ENCODE measurements at places on chromosomes 1 and 21.

DNA sequence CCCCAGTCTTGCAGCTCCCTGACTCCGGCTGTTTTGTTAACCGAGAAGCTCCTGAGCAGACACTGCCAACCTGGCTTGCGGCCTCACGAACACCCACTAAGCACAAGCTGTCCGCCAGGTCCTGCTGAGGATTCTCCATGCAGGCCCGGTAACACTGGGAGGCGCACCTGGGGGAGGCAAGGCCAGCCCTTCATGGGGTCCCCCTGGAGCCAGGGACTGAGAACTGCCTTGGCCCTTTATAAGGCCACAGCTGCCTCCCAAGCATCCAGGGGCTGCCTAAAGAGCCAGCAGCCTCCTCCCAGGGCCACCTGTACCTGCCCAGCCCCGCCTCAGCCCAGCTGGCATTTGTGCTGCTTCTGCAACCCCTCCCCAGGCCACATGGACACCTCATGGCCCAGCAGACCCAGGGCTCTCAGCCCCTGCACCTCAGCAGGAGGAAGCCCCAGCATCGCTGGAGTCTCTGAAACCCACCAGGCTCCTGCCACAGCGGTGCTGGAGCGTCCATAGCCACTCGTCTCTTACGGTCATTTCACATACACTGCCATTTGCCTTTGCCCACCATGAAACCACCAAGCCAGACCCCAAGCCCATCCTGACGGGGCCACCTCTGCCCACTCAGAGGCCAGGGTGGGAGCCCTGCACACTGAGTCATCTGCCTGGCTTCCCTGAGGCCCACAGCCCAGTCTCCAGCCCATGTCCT lies 82.5 kb downstream of the NPHP4 start:
- ATAC-seq, result no peak

DNA sequence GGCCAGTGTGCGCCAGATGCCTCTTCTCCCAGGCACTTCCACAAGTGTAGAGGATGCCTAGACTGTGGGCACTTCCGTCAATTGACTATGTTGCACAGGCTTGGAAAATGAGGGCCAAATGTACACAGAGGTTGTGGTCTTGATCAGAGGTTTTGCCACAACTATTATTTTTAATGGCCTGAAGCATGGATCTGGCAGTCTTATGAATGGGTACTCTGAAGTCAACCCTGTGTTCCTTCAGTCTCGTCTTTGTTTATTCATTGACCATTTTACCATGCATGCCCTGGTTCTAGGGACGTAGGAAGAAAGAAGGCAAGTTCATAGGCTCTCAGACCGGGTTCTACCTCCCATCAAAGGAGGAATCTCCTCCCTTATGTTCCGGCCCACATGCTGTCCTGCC lies 329.1 kb downstream of the HHAT start:
- ATAC-seq, result no peak

DNA sequence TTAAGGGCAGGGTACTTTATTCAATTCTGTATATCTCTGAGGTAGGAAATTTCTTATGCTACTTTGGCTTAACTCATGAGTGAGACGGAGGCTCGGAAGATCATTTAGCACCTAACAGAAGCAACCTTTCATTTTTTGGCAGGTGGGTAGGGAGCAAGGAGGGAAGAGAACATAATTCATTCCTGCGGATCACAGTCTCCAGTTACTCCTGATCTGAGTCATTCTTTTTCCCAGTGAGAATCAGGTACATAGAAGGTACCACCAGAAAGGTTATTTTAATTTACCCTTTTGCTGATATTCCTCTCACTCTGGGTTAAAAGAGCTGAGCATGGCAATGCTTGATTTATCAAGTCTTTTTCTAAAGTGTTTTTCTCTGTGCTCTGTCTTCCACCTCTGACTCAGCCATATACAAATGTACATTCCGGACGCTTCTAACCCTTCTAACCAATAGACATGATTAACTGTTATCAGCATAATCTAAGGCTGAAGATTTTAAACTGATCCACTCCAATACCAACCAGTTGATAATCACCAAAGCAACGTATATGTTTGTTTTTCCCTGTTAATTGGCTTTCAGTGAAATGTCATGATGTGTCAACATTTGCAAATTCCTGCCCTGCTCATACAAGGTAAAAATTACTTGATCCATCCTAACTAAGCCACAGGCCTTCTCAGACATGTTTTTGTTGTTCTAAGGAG lies 271.7 kb downstream of the DUSP10 start:
- ATAC-seq, result no peak

- no peak for ATAC-seq
Measured at GRCh38 chr1:30794260-30794659, 36.7 kb upstream of the LAPTM5 start.

DNA sequence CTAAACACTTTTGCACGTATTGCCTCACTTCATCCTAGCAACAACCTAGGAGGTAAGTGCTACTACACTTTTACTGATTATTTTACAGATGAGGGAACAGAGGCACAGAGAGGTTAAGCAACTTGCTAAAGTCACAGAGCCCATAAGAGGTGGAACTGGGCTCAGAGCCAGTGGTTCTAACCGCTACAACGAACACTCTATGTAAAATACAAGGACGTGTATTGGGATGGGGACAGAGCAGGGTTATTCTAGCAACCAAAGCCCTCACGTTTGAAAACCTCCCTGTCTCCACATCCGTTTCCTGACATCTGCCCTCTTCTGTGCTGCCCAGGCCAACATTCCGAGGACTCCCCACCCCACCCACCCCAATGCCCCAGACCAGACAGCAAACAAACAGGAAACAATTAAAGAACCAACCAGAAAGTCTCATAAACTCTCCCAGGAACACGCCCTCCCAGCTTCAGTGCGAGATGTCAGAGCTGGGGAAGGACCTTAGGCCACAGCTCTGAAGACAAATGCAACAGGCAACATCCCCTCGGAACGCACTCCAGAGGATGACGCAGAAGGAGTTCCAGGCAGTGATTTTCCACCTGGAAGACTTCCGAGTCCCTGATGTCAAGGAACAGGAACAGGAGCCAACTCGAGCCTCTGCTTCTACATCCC lies 41.1 kb downstream of the GLIS1 start:
- ATAC-seq, result no peak

DNA sequence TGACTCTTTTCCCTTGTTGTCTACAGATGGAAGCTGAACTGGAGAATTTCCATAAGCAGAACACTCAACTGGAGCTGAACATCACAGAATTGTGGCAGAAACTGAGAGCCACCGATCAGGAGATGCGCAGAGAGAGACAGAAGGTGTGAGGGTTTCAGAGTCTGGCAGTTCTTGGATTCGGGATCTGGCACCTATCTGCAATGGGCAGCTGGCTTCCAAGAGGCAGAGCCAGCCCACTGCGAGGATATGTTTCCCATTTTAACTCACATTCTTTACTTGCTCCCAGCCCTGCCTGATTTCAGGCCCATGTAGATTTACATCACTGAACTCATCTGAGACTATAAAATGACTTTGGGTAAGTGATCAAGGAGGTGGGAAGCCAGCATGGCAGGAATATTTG lies 37.3 kb upstream of the TMEM125 start:
- no peak for ATAC-seq
